ENCODE measurements at places on chromosomes 3 and 15. TPM values are rescaled to one million over a fixed set of nuclear protein-coding genes. Genes with fewer than 3 reads are reported as not detected.
A peak's percentile ranks its signal among the peaks of the same experiment; 100 is the strongest.

- DNase-seq: no peak
Observed at GRCh38 chr3:33729993-33730392, 11.9 kb upstream of the CLASP2 start.

- no peak for DNase-seq
Observed at GRCh38 chr3:6444888-6445658, 415.8 kb upstream of the GRM7 start.

- no peak for DNase-seq
Observed at GRCh38 chr15:28967990-28968389, 82.2 kb downstream of the APBA2 start.

- no peak for DNase-seq
Observed at GRCh38 chr3:195058336-195059005, 212.5 kb downstream of the XXYLT1 start.

DNA sequence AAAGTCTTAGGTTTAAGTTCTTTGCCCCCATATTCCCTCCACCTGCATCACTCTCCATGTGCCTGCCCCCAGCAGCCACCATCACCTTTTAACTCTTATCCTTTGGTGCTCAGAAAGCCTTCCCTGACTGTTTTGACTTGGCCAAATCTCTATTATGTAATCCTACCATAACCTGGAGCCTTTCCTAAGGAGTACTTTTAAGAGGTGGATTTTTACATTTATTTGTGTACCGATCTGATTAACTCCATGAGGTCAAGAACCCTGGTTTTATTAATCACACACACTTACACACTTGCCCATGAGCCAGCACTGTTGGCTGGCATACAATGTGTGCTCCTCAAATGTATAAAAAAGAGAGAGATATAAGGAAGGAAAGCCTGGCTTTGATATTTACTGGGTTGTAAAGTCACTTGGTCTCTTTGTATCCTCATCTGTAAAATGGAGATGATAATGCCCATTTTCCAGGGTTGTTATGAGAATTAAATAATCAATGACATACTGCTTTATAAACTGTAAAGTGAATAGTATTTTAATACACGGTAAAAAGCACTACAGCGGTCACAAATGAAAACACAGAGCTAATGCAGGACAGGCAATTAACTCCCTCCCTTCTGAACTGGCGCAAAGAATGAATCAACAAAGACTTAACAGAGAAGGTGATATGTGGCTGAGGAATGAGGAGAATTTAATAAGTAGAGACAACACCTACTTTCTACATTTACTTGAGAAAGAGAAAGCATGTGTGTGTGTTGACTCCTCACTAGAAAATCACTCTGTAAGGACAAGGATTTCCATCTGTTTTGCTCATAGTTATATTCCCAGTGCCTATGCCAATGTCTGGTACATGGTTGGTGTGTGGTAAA lies 45.4 kb downstream of the ATP13A4 start:
- DNase-seq: no peak

GRCh38 chr3:194998417-194998816 lies 272.5 kb downstream of the XXYLT1 start:
- no peak for DNase-seq

DNA sequence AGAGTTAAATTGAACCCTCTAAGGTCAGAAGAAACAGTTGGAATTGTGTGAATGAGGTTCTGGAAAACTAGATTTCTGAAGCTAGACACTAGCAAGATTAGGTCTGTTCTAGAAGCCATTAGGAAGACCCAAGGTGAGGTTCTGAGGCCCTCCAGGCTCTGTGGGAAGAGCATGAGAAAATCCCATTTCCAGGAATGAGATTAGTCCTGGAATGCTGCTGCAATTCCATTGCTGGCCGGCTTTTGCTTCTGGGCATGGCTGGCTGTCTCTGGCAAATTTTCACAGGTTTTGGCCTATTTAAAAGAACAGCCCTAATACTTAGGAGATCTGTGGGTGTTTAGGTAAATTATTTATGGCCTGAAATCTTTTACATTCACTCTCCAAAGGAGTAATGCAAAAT lies 26.9 kb upstream of the PYDC2 start:
- DNase-seq: no peak

DNA sequence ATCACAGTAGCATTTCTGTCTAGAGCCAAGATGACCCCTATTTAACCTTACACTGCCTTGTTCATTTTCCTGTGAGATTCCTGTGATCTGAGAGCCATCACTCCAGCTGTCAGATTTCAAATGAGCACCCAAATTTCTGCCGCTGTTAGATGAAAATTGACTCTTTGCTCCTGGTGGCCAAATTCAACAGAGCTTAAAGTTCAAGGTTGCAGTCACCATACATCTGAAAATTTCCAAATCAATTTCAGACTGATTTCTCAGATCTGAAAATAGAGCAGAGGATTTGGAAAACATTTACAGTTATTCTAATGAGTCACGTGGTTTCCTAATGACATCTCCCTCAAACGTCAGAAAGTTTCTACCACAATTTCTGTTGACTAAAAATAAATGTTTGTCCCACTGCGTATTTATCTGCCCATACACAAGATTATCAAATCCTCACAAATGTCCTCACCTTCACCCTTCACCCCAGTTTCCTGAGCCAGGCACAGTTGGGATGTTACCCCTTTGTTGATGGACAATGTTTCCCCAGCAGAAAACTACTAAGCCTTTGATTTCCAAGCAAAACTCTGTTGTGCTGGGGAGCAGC lies 16.4 kb downstream of the HDC start:
- no peak for DNase-seq

DNA sequence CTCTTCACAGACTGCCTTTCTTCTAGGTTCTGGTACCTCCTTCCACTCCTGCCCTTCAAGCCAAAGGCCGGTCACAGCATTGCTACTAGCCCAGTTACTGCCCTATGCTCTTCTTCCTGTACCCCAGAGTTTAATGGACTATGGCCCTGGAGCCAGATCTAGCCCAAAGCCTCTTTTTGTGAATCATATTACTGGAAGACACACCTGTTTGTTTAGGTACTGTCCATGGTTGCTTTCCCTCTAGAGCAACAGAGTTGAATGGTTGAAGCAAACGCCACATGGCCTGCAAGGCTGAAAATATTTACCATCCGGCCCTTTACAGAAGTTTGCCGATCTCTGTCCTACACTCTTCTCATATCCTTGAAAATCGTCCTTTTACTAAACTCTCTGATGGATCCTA lies 47.0 kb downstream of the PDZRN3 start:
- DNase-seq: no peak

DNA sequence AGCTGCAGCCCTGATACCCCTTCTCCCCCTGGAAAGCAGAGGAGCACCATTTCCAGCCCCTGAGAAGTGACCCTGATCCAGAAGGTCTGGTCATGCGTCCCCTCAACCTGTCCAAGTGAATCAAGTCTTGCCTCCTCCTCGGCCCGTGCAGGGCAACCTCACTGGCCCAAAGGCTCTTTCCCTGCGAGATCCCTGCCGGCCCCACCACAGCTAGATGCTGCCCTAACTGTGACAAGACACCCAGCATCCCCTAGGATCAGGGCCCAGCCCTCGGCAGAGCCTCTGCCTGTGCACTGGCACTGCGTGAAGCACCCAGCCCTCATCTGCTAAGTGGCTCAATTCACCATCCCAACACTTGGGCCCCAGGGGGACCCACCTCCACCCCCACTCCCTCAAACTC lies 155.1 kb downstream of the NUP210 start:
- DNase-seq: no peak

DNA sequence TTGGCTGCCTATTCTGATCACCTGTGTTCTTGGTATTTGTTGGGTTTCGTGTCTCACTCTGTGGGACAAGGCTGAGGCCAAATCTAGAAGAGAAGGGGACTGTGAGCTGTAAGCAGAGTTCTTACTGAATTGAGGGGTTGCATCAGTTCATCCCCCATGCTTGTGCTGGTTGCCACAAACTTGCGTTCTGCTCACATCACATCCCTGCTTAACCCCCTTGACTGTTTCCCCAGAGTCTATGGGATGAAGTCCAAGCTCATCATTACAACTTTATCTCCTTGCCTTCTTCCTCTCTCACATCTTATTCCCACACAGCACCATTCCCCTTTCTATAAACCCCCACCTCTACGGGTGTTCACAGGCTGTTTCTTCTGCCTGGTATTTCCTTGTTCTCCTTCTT lies 143.8 kb upstream of the ABHD17C start:
- DNase-seq: no peak

DNA sequence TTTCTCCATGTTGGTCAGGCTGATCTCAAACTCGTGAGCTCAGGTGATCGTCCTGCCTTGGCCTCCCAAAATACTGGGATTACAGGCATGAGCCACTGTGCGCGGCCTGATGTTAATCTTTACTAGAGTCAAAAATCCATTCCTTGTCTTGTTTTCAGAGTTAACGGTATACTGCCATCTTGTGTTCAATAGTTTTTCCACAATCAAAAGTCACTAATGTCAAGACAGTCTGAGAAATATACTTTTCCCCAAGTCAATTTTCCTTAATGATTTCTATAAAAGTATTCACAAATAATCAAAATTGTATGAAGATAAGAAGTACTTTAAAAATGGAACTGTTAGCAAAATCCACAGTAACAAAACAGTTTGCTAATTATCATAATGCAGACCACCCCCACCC lies 8.5 kb downstream of the CRBN start:
- DNase-seq: no peak

- no peak for DNase-seq
Observed at GRCh38 chr3:104101736-104102135, 1265.0 kb upstream of the ALCAM start.

DNA sequence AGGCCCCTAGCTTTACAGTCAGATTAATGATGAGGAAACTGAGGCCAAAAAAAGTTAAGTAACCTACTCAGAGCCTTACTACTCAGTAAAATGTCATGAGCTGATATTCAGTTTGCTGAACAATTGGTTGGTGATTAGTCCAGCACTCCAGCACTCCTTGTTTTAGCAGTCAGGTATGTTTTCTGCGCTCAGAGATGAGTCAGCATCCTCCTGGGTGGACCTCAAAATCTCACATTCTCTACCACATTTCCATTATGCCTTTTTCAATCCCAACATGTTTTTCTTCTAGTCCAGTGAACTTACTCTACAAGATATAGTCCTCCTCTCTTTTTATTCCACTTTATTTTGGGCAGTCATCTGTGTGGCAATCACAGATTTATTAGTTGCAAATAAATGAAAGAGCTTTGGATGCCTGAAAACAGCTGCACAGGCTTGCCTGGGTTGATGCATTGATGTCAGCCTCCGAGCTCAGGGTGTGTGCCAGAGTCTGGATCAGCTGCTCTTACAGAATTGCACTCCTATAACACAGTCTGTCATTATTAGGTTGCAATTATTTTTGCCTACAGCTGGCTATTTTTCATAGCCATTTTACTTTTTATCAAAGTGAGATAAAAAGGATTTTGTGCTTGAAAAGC lies 133.2 kb downstream of the ARPP21 start:
- no peak for DNase-seq

- DNase-seq: peak; percentile 77
Observed at GRCh38 chr3:61809879-61810278, 248.5 kb downstream of the PTPRG start.

DNA sequence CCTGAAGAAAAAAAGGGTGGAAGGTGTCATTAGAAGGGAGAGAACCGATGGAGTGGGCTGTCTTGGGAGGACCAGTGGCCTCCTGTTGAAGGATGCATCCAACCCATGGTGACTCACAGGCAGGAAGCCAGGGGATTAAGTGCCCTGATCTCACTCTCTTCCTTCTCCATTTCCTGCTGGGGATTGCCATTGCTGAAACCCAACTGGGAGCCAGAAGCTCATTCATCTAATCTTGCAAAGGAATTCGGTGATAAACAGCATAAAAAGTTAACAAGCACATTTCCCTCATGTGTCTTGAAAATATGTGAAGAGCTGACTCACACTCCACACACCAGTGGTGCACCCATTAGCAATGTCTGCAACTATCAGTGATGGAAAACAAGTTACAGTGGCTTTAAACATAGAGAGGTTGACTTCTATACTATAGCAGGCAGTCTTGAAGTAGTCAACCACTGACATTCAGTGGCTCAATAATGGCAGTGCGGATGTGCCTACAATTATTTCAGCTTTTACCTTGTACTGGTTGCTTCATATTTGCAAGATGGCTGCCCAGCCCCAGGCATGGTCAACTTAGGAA lies 12.8 kb upstream of the CSRNP1 start:
- no peak for DNase-seq

DNA sequence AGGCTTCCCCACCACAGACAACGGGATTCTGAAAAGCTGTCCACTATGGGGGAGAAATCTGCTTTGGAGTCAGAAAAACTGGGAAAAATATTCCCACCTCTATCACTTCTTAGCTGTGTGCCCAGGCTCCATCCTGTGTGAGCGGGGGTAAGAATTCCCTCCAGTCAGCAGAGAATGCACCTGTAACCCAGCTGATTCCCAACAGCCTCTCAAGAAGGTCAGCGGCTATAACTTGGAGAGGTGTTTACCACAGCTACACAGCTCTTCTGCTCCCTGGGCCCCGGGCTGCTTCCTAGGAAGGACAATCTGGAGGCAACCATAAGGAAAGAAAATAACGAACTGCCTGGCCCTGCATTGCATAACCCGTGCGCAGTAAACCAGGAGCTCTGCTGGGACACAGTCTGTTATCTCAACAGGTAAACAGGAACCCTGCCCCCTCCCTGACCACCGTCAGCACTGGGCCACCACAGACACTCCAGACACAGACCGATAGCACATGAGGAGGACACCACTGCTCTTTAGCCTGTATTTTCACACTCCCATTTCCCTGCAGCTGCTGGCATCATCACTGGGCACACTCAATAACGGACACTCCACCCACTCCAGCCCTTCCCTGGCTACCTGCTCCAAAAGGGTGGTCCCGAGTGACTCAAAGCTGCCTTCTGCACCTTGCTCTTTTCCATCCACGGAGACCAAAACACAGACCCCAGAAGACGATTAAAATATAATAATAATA lies 2.1 kb downstream of the RAB43 start:
- peak; percentile 83 for DNase-seq

- no peak for DNase-seq
Observed at GRCh38 chr3:111906656-111907055, 47.6 kb downstream of the PHLDB2 start.

- DNase-seq: no peak
Observed at GRCh38 chr3:108509263-108509662, 1.1 kb downstream of the MYH15 start.

REC114 gene
- not detected for total RNA-seq

PDZRN3 gene
- 13.6 TPM for total RNA-seq

TM4SF4 gene
- 4.5 TPM for total RNA-seq

KLHL6 gene
- 2.0 TPM for total RNA-seq

ATP10A gene
- 0.89 TPM for total RNA-seq

STRIT1 gene
- not detected for total RNA-seq

CPB1 gene
- total RNA-seq: 19.0 TPM

SLC24A5 gene
- total RNA-seq: not detected

COL8A1 gene
- 0.42 TPM for total RNA-seq

HRG gene
- total RNA-seq: 0.25 TPM

CELF6 gene
- 0.74 TPM for total RNA-seq

GRM7 gene
- 0.15 TPM for total RNA-seq

NOX5 gene
- total RNA-seq: 0.05 TPM

MYO5C gene
- 102 TPM for total RNA-seq
